ENCODE measurements at places on chromosomes 6 and 20.

- no peak for DNase-seq
Measured at GRCh38 chr6:151341476-151342195, 49.7 kb downstream of the ZBTB2 start.

DNA sequence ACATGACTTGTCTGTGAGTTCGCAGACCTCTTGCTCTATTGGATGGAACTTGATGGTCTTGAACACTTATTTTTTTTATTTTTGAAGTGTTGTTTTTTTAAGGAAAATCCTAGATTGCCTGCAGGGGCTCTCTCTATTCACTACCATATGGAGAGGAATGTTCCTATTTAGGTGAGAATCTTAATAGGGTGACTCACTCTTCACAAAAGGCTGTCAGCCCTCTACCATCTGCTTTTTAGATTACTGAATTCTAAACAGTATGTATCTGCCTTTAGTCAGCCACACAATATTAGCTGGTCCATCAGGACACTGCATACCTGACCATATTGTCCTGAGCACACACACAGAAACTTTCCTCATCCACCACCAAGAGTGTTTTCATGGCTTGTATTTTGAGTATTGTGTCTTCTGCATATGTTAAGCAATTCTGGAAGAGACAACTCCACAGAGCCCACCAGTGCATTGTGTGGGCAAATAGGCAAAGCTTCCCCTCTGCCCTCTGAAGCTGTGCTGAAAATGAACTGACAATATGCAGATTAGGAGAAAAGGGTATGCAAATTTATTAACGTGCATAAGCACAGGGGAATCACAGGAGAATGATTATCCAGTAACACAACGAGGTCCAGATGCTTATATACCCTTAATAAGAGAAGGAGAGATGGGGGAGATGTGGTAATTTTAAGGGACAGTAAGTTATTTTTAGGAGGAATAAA lies 6.6 kb upstream of the BTBD9 start:
- no peak for DNase-seq

GRCh38 chr20:40481743-40482458 lies 207.1 kb downstream of the MAFB start:
- DNase-seq: no peak

DNA sequence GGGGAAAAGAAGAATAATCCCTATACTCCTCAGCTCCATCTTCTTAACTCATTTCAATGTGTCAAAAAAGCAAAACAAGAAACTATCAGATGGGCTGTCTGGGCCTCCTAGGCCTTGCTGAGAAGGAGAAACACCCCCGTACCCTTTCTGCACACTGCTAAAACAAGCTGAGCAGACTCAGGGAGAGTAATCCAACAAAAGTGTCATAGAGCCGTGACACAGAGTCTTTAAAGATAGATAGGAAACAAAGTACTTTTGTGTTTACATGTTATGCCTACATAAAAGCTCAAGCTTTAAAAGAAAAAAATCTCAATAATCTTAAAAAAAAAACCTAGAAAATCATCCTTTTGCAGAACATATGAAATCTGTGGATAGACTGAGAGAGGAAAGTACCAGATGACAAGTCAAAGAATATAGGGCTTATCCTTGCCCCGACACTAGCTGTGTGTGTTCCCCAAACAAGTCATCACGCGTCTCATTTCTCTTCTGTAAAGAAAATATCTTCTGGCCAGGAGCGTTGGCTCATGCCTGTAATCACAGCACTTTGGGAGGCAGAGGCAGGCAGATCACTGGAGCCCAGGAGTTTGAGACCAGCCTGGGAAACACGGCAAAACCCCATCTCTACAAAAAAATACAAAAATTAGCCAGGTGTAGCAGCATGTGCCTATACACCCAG lies 81.3 kb downstream of the MAP3K5 start:
- no peak for DNase-seq

DNA sequence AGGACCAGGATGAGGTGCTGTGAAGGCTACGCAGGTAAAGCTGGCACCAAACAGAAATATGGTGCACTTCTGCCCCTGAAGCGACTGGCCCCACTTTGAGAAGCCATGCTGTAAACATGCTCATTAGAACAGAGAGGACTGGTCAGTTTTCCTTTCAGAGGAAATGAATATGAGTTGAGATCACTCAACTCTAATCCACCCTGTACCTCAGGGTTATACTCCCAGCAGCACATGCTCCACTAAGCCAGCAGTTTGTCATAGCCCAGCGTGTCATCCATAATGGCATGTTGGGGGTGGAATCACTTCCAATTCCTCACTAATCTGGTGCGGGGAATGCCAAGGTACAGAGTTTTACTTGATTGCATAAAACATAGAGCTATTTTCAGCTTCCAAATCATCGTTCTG lies 98.1 kb downstream of the HIVEP2 start:
- DNase-seq: no peak

DNA sequence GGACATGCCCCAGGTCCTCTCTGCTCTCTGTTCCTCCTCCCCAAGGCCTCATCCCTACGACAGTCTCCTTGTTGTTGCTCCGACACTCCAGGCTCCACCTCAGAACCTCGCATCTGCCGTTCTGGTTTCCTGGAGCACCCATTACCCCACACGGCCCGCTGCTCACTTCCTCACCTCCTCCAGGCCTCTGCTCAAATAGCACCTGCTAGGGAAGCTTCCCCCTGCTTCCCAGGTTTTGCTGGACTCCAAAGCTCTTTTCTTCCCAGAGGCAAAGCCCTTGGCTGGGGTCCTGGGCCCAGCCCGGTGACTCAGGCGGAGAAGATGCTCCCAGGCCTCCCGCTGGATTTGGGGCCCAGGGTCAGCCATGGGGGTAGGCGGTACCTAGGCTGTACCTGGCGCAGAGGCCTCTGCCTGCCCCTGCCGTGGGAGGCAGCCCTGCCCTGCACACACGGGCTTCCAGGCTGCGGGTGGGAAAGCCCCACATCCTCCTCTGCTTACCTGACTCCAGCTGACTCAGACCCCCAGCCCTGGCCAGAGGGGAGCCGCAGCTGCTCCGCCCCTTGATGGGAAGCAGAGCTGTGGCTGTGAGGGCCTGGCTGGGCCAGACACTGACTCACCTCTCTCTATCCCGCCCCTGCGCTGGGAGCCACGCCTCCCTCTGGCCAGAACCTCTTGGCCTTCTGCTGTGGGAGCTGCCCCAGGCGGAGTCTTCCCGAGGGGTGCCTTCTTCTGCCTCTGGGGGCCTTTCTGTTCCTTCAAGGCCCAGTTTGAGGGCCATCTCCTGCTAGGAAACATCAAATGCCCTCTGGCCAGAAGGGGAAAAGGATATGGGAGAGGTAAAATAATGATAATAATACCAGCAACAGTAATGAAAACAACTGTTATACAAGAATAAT lies 130.5 kb downstream of the CEBPB start:
- peak; percentile 96 for DNase-seq

DNA sequence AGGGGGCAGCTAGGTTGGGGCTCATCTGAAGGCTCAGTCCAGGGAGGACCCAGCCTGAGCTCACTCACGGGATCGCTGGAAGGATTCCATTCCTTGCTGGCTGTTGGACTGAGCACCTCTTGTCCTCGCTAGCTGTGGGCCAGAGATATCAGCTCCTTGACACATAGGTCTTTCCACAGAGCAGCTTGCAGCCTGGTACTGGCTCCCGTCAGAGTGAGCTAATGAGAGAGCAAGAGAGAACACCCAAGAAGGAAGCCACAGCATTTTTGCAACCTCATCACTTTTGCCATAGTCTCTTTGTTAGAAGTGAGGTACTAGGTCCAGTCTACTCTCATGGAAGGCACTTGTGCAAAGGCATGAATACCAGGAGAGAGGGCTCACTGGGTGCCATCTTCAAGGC lies 179.9 kb downstream of the CDC5L start:
- DNase-seq: no peak

DNA sequence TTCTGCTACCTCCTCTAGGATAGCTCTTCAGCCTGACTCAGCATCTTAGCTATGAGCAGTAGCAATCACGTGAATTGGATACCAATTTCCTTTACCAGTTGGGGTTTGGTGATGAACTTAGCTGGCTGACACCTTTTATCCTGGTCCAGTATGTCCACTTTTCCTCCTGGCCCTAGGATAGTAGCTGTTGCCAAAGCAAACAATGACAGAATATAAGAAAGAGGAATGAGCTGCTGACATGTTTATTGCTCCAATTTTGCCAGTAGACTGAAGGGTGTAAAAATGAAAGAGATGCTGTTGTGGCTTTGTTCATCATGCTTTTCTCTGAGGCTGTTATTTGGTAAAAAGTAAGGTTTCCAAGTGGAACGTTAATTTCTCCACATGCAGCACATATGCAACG lies 168.3 kb upstream of the JAG1 start:
- DNase-seq: no peak

DNA sequence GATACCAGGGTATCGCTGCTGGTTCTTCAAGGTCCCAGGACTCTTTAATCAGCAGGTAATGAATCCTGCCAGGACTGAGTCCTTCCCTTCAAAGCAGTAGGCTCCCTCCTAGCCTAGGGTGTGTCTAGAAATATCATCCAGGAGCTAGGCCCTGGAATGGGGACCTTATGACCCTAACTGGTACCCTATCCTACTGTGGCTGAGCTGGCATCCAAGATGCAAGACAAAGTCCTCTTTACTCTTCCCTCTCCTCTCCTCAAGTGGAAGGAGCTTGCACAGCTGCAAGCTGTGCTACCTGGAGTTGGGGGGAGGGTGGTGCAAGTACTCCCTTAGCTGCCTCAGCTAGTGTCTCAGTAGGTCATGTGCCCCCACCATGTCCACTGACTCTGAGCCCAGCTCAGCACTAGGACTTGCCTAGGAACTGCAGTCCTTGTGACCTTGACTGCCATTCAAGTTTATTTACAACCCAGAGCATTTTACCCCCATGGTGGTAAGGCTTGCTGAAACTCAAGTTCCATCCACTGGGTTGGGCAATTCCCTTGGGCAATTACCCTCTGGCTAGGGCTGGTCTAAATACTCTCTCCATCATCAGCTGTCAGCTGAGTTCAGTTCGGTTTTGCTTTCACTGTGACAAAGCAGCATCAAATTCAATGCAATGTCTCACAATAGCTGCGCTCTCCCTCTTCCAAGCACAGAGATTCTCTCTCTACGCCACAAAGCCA lies 48.4 kb upstream of the TOP1 start:
- DNase-seq: no peak

DNA sequence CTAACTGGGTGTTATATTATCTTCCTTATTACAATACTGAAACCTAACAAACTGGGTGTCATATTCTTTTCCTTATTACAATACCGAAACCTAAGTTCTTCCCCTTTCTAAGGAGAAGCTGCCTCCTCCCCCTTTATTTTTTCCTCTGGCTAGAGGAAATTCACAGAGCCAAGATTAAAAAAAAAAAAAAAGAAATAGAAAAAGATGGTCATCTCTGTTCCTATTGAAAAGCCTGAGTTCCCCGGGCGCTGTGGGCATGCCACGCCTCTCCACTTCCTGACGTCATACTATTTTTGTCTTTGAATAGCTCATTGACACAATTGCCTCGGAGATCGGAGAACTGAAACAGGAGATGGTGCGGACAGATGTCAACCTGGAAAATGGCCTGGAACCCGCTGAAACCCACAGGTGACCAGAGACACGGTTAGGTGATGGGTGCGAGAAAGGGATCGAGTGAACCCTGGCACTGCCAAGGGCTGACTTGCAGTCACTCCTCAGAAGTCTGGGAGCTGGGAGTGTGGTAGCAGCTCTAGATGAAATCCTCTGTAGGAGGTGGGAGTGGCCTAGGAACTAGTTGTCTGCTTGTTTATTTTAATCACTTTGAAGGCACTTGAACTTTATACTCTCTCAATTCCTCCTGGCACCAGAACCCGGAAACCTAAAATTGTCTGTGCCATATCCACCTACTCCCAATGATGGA lies 82.2 kb upstream of the NAA20 start:
- DNase-seq: no peak

GRCh38 chr6:83511901-83512681 lies at the start of gene PRSS35:
Gene PRSS35 (plus strand): TSS chr6:83512534. CDS start chr6:83523442, 10,908 bp downstream.
- peak; percentile 91 for DNase-seq

- peak; percentile 98 for DNase-seq
Measured at GRCh38 chr6:43575772-43576551, at the start of the genes POLH and XPO5. Gene POLH (plus strand): TSS chr6:43576185. CDS start chr6:43582320, 6,135 bp downstream. Gene XPO5 (minus strand): TSS chr6:43576038. CDS start chr6:43575864, 174 bp downstream.

GRCh38 chr6:159973951-159974350 lies 5.1 kb downstream of the IGF2R start:
- no peak for DNase-seq

DNA sequence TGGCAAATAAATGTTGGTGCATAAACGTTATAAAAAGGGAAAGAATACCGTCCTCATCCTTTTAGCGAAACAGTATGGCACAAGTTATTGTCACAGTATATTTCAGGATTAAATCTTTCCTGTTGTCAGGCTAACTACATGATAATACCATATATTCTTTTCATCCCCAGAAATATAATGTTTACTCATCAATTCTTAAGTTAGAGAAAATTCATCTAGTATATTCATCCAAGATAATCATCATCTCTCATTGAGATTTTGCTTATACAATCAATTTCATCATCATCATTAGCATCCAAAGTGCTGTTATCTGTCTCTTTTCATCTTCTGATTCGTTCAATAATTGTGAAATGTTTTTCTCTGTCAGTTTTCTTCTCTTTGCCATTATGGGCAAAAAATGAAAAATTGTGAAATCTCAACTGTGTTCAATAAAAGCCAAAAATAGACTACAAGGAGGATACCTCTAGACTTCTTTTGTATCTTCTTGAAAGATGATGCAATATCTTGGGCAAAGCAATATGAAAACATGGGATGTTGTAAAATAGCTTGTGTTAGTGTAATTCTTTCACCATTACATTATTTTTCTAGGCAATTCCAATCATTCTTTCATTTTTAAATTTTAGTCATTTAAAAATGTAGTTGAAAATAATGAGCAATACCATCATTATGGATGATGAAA lies 2.6 kb downstream of the SPACA1 start:
- no peak for DNase-seq

DNA sequence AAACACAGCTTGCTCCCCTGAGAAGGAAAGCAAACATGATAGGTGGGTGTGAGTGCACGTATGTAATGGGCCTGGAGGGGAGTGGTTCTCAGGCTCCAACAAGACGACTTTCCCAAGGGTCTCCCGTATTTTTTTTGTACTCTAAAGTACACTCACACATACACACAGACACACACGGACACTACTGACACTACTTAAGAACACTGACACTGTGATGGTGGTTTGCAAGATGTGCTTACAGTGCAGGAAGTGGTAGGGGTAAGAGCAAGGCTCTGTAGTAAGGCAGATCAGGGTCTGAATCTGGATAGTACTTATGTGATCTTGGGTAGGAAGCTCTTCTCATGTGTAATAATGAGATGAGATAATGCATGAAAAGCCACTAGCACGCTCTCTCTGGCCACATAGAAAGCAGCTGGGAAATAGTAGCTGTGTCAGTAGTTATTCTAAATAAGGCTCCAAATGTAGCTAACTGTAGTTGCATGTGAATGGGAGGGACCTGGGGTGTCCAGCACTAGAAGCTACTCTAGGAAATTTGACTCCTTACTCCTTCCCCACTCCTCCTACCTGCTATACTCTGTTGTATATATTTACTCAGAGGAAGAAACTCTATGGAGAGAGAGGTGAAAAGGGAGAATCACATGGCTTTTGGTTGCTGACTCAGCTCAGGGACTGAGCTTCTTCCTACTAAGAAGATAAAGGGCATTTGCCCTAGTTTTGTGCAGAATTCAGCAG lies 8.4 kb upstream of the ZBTB24 start:
- DNase-seq: no peak

- DNase-seq: no peak
Measured at GRCh38 chr6:138036111-138036510, 71.1 kb downstream of the PERP start.

GRCh38 chr6:144185133-144185836 lies 35.0 kb downstream of the STX11 start:
- no peak for DNase-seq

- DNase-seq: no peak
Measured at GRCh38 chr6:142304241-142304640, 2.4 kb downstream of the ADGRG6 start.

GRCh38 chr20:48007351-48007750 lies 222.1 kb upstream of the SULF2 start:
- DNase-seq: no peak
